ENCODE measurements at places on chromosomes 6 and 20.

DNA sequence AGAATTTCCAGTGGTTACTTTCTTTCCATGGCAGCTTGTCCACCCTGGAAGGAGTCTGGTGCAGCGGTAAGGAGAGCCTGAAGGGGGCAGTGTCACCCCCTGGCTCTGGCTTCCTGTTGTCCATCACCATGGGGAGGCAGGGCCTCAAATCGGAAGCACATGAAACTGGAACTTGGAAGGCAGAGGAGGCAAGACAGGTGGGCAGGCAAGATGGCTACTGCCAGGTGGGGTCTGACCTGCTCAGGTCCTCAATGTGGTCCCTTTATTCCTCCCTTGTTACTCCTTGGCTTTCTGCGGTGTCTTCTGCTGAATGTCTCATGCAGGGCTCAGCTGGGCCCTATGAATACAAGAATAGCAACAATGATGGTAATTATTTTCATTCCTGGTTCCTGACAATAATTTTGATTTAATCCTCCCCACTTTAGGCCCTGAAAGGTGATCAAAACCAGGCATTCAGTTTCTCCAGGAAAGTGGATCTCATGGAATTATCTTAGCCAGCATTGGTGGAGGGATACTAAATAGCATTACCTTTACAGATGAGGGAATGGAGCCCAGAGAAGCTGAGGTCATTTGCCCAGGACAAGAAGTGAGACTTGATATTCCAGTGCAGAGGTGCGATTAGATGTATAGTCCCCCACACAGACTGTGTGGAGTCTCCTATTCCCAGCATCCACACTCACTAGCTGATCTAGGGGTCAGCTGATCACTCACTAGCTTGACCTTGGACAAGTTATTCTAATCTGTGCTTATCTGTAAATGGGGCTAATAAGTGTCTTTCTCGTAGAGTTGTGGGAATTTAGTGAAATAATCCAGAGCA is 17.6 kb upstream of the SNAI1 start:
- DNase-seq: no peak

- no peak for DNase-seq
Observed at GRCh38 chr6:163872335-163872734, 457.8 kb downstream of the QKI start.

DNA sequence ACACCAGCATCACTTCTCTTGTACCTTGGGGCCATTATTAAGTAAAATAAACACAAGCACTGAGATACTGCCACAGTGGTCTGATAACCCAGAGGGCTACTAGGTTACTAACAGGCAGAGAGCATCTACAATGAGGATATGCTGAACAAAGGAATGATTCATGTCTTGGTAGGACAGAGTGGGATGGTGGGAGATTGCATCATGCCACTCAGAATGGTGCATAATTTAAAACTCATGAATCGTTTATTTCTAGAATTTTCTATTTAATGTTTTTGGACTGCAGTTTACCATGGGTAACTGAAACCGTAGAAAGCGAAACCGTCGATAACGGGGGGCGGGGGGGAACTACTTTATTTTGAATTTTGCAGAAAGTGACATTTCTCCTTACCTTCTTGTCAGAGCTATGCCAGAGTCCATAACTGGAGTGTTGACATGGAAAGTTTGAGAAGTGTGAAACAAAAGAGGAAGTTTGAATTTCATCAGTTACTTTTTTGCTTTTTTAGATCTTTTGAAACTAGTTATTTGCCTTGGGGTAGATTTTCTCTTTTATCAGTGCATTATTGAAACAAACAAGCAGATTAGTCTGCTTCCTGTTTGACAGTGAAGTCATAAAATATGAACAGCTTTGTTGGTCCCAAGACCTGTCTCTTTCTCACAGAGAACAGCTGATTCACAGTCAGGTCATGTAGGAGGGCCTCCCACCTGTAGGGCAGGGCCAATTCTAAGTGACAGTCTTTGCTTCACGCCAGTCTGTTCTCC is 124.9 kb downstream of the KLHL32 start:
- no peak for DNase-seq

GRCh38 chr6:17492350-17492749 is 99.0 kb downstream of the CAP2 start:
- DNase-seq: no peak

DNA sequence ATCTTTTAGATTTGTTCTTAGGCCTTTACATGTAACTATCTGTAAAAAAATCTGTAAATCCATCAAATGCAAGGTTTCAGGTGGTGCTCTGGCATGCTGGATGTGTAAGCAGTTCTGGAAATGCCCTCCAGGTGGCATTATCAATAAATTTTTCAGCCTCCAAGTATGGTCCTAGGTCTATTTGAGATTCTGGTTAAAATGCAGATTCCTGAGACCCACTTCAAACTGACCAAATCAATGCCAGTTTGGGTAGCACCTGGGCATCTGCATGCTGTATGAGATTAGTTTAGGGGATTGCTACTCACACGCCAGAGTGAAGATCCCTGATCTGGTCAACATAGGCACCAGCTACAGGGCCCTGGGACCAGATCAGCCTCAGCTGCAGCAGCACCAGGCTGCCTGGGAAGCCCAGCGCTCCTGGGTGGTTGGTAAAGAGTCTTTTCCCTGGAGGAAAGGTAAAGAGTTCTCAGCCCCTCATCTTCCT is 507.3 kb upstream of the CITED2 start:
- DNase-seq: peak; percentile 26

GRCh38 chr6:37369321-37370201 is 15.8 kb downstream of the RNF8 start:
- no peak for DNase-seq

DNA sequence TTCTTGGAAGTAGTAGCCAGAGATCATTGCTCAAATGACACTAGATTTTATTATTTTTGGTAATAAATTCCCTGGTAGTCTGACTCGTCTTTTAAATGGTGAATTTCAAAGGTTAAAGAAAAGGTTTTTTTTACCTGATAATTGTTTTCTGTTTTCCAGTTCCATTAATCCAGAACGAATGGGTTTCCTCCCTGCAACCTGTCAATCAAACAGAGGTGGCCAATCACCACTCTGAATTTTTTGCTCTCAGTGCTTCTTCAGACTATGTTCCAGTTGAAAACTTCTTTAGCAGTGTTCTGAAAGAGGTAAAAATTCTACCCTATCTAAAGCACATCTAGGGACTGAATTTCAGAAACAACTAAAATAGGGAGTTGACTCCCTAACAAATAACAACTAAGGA is 73.8 kb downstream of the PHIP start:
- DNase-seq: no peak

GRCh38 chr20:8400486-8400885 is 268.4 kb downstream of the PLCB1 start:
- DNase-seq: no peak
